ENCODE measurements at places on chromosomes 7 and 10.

GRCh38 chr7:148261996-148262688 lies 328.4 kb upstream of the C7orf33 start:
- no peak for DNase-seq

DNA sequence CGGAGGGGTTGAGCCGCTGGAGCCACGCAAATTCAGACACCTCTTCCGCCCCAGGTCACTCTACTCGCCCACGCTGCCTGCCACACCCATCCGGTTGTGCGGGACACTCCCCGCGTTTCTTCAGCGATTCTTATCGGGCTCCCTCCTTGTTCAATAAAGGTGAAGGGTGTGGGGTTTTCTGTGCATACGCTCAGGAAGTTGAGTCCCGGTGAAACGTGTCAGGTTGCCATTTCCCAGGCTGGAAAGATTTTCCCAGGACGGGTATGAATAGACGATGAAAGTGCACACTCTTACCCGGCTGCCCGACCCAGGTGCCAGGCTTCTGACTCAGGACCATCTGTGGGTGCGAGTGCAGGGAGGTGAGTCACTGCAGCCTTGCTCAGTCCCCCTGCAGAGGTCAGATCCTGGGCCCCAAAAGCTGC lies 22.0 kb downstream of the KLF6 start:
- DNase-seq: no peak

- no peak for DNase-seq
Observed at GRCh38 chr7:83613232-83613631, 35.7 kb downstream of the SEMA3E start.

- DNase-seq: no peak
Observed at GRCh38 chr7:44309271-44310091, 15.9 kb downstream of the CAMK2B start.

DNA sequence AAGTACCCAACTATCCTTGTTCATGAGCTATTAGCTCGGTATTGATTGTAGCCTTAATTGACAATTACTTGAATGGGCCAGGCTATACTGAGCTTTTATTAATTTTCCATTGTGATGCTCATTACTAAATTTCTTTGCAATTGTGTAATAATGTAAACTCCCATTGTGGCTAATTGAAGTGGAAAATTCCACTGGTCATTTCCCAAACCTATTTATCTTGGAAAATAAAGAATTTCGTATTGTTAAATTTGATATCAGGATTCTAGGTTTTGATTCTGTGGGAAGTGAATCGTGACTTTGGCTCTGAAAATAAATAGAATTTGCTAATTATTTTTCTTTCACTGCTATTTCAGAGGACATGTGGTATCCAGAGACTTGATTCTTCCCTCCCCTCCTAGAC lies 111.0 kb downstream of the RTKN2 start:
- DNase-seq: no peak

GRCh38 chr10:93065675-93066543 lies 5.3 kb downstream of the CYP26C1 start:
- no peak for DNase-seq

DNA sequence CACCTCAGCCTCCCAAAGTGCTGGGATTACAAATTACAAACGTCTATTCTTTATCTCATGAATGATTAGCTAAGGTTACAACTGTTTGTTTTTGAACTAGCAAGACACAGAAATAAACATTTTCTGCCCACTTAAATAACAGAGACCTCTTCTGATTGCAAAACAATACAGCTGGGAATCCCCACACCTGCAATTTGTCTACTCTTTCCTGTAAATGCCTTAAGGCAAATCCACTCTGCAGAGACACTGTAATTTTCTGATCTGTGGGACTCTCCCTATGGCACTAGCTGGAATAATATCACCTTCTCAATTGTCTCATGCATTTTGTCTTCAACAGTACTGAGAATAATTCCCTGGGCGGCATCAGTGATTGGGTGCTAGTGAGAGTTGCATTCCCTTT lies 149.3 kb upstream of the FAM3C start:
- DNase-seq: no peak

- DNase-seq: no peak
Observed at GRCh38 chr7:134778941-134779740, at the start of gene CALD1. Gene CALD1 (plus strand): TSS chr7:134779634. CDS start chr7:134867734, 88,100 bp downstream.

DNA sequence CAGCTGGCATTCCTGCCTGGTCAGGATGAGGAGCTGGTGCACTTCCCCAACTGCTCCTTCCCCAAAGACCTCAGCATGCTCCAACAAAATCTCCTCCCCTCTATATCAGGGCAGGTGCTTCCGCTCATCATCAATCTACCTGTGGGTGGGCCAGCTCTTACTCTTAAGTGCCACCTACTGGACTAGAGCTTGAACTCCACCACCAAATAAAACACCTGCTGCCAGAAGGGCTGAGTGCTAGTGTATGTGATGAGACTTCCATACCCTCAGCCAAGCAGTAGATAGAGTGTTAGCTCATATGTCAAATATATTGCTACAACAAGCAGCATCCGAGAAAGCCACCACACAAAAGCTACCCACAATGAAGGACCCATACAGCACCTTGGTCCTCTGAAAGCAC lies 264.3 kb downstream of the RNLS start:
- DNase-seq: no peak
